ENCODE measurements at places on chromosomes 4 and X.

- DNase-seq, result no peak
Measured at GRCh38 chr4:39609454-39609931, 29.2 kb downstream of the SMIM14 start.

GRCh38 chr4:139857021-139857420, 191.4 kb downstream of the MGST2 start:
- no peak for DNase-seq

DNA sequence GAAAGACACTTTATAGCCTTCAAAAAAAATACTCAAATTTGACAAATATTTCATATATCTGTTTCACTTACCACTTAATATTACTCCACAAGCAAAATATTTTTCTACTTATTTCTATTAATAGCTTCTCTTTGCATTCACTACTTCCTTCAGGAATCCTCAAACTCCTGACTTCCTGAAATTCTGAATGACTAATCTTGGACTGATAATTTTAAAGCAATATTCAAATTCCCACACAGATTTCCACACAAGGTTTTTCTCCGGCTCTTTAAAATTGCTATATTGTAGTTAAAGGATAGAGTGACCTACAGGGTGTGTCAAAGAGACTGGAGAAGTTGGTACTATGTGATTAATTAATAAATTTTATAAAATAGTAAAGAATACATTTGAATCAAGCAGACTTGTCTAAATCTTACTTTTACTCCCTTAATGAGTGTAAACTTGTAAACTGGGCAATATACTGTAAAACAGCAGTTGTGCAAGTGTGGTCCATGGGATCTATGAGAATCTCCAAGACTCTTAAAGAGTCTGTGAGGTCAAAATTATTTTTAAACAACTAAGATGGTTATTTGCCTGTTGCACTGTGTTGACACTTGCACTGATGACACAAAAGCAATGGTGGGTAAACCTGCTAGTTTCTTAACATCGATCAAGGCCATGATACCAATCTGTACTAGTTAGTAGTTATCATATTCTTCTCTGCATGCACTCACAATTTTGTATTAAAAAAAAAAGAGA, 44.5 kb downstream of the ANKRD17 start:
- no peak for DNase-seq

DNA sequence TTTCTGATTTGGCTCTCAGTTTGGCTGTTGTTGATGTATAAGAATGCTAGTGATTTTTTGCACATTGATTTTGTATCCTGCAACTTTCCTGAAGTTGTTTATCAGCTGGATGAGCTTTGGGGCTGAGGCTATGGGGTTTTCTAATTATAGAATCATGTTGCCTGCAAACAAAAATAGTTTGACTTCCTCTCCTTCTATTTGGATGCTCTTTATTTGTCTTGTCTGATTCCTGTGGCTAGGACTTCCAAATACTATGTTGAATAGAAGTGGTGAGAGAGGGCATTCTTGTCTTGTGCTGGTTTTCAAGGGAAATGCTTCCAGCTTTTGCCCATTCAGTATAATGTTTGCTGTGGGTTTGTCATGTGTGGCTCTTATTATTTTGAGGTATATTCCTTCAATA, 734.7 kb upstream of the FAM241A start:
- no peak for DNase-seq

GRCh38 chr4:187366530-187366929, 629.0 kb upstream of the ZFP42 start:
- DNase-seq, result no peak
